GM19239 (cell line): ENCODE measurements at places on chromosomes 1 and 21.

DNA sequence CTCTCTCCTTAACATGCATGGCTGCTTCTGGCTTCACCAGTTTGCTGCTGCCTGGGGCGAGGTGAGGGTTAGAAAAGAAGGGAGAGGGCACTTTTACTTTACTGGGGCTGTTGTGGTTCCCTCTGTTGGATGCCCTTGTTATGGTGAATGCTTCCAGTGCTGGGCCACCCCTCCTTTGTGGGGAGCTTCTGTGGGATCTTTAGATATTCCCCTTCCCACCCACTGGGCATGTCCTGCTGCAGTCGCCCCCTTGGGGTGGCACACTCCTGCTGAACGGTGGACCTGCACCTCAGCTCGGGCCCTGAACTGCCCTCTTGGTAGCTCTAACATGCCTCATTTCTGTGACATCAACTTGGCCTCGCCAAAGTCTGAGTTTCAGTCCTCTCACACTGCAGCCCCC lies 6.0 kb downstream of the TNN start:
- DNase-seq = no peak

DNA sequence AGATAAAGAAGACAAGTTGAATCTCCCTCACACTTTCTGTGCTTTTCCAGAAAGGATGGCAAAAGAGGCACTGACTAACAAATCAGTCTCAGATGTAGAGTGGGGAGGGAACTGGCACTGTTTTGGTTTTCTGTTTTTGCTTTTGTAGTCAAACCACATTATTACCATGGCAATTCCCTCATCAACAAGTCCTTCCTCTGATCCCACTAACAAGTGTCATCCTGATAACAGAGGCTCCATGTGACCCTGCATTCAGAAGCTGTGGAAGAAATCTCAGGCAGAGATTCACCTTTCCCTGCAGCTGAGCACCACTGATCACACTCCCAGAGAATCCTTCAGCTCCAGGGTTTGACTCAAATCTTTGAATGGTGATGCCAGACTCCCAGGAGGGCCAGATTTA lies 203.4 kb downstream of the TNR start:
- no peak for DNase-seq

DNA sequence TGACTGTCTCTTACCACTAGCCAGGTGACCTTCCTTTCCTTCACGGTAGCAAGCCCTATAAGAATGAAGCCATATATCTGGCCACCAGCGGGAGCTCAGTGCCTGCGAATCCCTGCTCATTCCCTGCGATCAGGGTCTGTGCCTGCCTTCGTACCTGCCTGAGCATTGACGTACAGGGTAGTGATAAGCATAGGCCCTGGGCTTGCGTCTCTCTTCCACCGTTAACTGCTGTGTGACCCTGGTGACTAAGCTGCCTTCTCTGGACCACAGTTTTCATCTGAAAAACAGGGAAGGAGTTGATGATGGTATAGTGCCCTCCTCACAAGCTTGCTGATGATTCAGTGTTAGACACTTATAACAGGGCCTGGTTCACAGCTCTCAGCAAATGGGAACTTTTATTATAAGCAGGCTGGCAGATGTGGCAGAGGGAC lies 4.1 kb downstream of the ZC3H12A start:
- no peak for DNase-seq

GRCh38 chr1:170077926-170078325 lies 3.4 kb upstream of the KIFAP3 start:
- DNase-seq = no peak

DNA sequence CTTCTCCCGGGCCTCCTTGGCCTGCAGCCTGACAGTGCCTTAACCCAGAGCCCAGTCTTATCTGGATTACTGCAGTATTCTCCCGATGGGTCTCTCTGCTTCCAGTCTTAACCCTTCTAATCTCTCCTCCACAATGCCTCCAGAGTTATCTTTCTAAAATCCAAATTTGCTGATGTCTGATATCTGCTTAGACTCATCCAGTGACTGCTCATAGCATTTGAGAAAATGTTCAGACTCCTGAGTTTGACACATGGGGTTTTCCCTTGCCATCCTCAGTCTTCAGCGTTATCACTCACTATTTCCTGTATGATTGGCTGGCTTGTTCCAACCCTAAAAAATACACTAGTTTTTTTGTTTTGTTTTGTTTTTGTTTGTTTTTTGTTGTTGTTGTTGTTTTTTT lies 102.0 kb downstream of the FMN2 start:
- no peak for DNase-seq

DNA sequence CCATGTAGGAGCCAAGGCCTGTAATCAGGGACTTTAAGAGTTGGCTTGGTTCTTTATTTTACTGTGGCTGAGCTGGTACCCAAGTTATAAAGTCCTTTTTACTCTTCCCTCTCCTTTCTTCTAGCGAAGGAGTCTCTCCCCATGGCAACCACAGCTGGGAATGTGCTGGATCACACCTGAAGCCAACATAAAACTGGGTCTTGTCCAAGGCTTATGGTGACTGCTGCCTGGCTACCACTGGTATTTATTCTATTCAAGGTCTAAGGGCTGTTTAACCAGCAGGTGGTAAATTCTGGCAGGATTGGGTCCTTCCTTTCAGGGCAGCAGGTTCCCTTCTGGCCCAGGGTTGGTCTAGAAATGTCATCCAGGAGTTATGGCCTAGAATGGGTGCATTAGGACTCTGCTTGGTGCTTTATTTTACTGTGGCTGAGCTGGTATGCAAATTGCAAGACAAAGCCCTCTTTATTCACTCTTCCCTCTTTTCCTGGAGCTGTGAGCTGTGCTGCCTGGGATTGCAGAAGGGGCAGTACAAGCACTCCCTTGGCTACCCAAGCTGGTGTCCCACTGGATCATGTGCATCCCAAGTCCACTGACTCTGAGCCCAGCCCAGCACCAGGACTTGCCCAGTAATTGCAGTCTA lies 26.6 kb downstream of the SLC22A15 start:
- DNase-seq = no peak

GRCh38 chr1:51237351-51238033 lies 1.4 kb downstream of the RNF11 start:
- DNase-seq = no peak
